ENCODE measurements at places on chromosomes 3 and 15.

GRCh38 chr3:66115858-66116654, 77.3 kb upstream of the MAGI1 start:
- DNase-seq, result no peak

GRCh38 chr15:83046558-83047127, 20.4 kb downstream of the BTBD1 start:
- DNase-seq, result no peak

- no peak for DNase-seq
Measured at GRCh38 chr3:75237477-75237876, 426.7 kb upstream of the FRG2C start.

DNA sequence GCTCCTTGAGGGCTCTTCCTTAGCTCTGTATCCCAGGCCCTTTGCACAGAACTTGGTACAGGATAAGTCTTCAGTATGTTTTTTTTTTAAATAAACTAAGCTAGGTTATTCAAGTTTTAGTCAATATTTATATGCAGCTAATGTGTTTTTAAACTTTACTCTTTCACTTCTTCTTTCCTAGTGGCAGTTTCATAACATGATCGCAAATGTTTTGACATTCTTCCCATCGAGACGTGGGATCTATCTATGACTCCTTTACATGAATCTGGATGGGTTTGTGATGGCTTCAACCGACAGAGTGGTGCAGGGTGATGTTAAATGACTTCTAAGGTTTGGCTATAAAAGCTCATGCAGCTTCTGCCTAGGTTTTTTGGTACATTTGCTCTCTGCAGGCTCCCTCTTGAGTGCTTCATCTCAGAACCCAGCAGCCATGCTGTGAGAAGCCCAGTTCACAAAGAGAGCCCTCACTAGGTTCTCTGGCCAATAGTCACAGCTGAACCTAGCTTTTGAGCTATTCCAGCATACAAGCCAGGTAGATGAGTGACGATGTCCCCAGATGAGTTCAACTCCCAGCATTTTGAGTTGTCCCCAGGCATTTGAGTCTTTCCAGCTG, 13.5 kb upstream of the MECOM start:
- no peak for DNase-seq

GRCh38 chr15:24862726-24863521, 91.9 kb upstream of the SNRPN start:
- DNase-seq, result no peak

- DNase-seq, result no peak
Measured at GRCh38 chr3:55013145-55013925, 85.5 kb upstream of the LRTM1 start.

- DNase-seq, result no peak
Measured at GRCh38 chr3:129971351-129972052, 3.0 kb upstream of the TRH start.

DNA sequence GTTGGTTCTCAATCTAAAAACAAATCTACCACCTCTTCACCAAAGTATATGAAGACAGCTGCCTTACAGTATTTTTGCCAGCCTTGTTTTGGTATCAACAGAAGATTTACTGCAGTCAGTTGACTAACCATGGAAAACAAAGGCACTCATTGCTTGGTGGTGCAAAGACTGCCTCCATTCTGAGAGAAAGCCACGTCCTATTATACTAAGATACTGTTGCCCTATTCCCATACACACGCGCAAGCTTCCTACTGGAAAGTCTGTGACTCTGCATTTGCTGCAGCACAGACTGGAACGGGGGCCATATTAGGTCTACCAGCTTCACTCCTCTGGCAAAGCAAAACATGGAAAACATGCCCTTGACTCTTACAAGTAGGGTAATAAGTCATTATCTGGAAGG, 18.0 kb downstream of the MTMR10 start:
- DNase-seq, result no peak

GRCh38 chr3:69273896-69274295, 112.0 kb downstream of the FRMD4B start:
- no peak for DNase-seq

DNA sequence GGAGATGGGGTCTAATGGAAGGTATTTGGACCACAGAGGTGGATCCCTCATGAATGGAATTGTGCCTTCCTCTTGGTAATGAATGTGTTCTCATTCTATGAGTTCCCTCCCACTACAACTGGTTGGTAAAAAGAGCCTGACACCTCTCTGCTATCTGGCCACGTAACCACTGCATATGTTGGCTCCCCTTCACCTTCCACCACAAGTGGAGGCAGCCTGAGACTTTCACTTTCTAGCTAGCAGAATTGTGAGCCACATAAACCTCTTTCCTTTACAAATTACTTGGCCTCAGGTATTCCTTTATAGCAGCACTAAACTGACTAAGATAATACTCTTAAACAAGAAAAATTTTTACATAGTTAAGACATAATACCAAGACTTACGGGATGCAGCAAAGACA, 155.3 kb downstream of the NR1I2 start:
- no peak for DNase-seq

- no peak for DNase-seq
Measured at GRCh38 chr3:194865615-194866014, 179.9 kb downstream of the FAM43A start.

DNA sequence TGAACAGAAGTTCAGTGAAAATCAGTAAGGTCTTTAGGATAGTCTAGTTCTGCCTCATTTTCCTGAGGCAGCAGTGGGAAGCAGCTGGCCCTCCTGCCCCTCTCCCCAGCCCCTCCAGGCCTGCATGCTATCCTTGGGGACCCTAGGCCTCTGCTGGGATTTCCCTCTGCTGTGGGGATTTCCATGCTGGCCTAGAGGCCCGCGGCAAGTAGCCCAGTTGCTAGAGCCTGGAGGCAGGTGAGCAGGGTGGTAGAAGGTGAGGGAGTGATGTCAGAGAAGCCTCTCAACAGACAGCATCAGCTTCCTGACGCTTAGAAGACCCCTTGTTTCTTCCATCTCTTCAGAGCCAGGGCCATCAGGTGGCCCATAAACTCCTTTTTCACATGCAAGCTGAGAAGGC, 305.8 kb upstream of the THBS1 start:
- DNase-seq, result no peak

DNA sequence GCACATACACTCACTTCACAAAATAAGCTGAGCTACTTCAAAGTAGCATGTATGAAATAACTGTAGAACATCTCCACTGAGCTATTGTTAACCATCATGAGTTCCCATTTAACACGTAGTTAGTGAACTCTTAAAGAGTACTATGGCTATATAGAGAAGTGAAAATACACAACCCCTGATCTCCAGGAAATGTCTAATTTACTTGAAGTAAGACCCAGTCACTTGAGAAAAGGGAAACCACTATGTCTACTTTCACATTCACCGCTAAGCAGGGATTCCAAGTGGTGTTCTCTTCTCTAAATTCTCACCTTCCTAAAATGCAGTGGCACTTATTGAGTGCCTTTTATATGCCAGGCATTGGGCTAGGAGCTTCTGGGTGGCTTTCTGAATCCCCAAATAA, 35.0 kb upstream of the COLQ start:
- DNase-seq, result peak; percentile 62

DNA sequence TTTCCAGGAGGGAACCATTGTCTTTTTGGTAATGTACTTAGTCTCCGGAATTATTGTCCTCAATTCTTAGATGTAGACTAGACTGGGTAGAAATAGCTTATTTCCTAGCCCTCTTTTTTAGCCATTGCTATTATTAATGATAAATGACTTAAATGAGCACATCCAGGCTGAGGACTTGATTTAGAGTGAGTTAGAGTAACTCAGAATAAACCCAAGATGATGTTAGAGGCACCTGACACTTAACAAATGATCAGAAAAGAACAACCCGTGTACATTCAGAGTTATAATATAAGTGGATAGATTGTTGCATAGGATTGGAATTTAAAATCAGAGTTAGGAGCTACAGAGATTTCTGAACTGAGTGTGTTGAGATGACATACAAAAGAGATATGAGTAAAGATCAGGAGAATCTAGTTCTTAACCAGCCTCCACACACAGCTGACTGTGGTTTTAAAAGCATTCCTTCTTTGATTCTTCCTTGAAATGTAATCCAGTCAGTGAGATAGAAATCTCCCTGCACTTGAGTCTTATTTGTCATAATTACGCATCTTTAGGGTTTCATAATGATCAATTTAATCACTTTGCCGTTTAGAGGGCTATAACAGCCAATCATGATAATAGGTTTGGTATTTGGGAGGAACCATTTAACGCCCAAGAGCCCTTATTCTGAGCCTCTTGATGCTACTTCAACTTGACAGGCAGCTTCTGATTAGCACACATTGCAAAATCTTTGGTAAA, 366.5 kb downstream of the GAP43 start:
- DNase-seq, result no peak

DNA sequence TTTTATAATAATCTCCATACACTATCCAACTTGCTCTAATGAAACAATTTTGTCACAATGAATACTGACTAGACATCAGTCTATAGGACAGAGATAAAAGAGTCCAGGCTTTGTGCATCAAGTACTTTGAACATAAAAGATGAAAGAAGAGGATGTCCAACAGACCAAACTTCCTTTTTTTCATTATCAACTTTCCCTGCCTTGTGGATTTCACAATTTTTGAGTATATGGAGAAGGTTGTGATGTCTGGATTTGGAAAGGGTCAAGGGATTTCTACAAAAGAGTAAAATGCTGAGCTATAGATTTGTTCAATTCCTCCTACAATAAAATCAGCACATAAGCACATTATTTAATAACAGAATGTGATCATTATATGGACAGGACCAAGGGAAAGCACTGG, 25.7 kb downstream of the CD47 start:
- DNase-seq, result no peak

DNA sequence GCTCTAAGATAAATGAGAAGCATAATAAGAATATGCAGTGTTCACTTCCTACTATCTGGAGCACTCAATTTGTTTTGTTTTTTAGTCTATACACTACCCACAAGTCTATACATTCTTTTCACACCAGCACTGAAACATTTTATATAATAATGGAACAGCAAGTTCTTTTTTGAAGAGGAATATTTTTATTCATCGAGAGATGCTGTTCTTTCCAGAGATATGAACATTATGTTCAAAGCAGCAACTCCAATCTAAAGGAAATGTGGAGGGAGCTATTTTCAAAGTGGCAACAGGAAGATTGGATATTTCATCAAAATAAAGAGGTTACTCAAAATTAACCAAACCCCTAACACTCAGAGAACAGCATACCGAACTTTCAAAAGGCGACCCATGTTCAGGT, 16.4 kb upstream of the PYDC2 start:
- no peak for DNase-seq

DNA sequence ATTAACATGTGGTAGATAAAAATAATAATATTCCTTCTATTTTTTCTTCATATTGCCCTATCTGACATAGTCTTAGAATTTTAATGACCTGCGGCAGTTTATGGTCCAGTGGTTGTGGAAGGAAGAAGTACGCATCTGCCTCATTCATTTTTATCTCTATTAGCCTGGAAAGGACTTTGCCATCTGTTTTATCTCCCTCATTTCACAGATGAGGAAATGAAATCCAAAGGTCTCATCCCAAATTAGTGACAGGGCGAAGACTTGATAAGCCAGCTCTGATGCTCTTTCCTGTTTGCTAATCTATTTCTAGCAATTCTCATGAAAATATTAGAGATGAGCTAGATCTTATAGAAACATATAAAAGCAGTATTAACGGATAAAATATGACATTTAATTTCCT, 113.3 kb downstream of the KLHL25 start:
- no peak for DNase-seq

- no peak for DNase-seq
Measured at GRCh38 chr3:152385761-152386160, 117.0 kb downstream of the MBNL1 start.

- DNase-seq, result no peak
Measured at GRCh38 chr3:114762144-114762543, 384.9 kb downstream of the ZBTB20 start.

DNA sequence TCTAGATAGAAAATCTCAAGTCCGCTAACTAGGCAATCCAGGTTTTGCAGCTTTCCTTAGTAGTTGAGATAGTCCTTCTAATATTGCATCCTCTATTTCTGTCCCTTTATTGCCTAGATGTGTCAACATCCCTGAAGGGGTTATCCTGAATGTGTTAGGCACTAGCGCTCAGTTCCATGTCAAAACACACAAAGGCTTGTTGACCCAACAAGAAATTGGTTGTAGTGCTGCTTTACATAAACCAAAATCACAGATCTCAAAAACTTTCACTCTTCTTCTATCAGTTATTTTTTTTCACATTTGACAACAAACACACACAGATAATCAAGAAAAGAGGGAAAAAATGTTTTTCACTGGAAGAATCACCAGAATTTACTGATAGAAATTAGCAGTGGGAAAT, 51.4 kb upstream of the SOX2 start:
- DNase-seq, result no peak

GRCh38 chr3:190139365-190139764, 18.7 kb upstream of the P3H2 start:
- DNase-seq, result no peak

- DNase-seq, result no peak
Measured at GRCh38 chr3:36512555-36512954, 132.3 kb downstream of the STAC start.

- peak; percentile 56 for DNase-seq
Measured at GRCh38 chr3:13419505-13420044, 547 bp downstream of the NUP210 start.

DNA sequence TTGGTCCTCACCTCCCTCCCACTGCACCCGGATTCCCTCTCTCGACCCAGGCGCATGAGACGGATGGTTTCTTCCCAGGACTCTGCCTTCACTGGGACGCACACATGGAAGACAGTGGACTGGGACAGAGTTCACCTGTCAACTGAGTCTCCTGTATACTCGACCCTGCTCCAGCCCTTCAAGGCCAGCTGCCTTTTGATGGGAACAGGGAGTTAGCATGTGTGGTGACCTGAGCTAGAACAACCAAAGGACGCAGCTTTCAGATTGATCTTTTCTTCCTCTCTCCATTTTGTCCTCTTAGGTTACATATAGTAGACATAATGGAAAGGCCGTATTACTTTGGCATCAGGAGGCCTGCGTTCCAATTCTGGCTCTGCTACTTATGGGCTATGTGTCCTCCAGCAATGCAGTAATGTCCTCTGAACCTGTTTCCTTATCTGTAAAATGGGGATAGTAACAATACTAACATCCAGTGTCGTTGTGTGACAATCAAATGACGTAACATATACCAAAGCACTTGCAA, 94.1 kb downstream of the PEX5L start:
- DNase-seq, result no peak

GRCh38 chr15:25894371-25894902, 31.3 kb upstream of the ATP10A start:
- DNase-seq, result no peak

DNA sequence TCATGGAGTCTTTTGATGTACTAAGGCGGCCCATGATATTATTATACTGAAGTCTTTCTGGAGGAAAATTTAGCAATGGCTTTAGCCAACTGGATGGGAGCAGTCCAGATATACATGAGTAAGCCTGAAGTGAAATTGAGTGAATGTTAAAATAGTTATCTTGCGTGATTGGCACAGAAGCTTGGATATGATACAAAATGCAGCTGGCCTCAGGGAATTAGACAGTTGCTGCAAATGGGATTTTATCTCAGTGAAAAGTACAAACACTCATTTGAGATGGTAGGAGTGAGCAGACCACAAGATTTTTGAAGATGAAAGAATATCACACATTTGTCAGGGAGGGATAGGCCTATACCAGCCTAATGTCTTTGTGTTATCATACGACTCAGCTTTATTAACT, 8.9 kb downstream of the LMOD3 start:
- no peak for DNase-seq

All from T-helper 2 cell (primary cell).